ENCODE measurements at places on chromosomes 1 and 21.

GRCh38 chr1:86798608-86799291, 94.4 kb downstream of the SH3GLB1 start:
- DNase-seq, result no peak

DNA sequence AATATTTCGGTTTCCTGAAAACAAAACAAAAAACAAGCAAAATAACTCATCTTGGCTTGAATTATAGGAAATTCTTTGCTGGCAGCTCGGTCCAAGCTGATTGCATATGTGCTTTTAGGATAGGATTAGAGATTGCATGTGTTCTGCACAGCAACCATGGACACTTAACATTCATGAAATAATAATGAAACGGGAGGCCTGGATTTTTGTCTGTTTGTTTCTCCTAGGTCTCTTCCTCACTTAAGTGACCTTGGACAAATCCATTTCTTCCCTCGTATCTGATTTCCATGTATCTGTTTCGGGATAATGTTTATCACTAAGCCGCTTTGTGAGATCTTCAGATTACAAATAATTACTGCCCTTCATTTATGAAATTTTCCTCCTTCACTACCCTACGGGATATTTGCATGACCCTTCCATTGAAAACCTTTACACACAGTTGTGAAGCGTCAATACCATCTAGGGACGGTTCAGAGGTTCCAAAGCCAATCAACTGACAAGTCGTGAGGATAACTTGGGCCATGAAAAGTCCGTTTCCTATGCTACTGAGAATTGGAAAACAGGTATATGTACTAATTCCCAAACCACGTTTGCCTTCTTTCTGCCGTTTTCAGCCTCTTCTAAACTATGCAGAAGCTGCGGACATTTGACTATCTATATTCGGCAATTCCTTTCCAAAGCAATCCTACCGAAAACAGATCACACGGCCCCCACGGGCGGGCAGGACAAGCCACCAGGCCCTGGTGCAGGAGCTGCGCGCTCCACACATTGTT, 1.3 kb upstream of the H3-3A start:
- DNase-seq, result peak; percentile 82

GRCh38 chr1:245599371-245600174, 444.8 kb downstream of the KIF26B start:
- DNase-seq, result no peak

GRCh38 chr21:23960769-23961168, 1646.5 kb downstream of the MRPL39 start:
- DNase-seq, result no peak

GRCh38 chr1:155078469-155079209, at the start of gene EFNA3:
EFNA3 (plus strand) TSS chr1:155078837; CDS start chr1:155078942, 105 bp downstream.
- DNase-seq, result peak; percentile 91

DNA sequence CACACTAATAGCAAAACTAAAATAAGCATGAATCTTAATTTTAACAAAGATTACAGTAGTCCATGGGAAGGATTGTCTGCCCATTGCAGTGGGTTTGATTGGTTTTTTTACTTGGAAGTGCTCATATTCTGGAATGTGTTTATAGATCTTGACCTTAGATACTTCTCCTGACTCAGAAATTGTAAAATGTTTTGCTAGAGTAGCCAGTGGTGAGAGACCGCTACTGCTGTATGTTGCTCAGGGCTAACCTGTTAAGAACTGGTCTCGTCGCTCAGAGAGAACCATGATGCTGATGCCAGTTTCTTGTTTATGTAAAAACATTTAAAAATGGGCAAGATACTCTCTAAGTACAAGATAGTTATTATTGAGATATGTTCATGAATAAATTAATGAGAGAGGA, 99.9 kb downstream of the ROR1 start:
- DNase-seq, result no peak

DNA sequence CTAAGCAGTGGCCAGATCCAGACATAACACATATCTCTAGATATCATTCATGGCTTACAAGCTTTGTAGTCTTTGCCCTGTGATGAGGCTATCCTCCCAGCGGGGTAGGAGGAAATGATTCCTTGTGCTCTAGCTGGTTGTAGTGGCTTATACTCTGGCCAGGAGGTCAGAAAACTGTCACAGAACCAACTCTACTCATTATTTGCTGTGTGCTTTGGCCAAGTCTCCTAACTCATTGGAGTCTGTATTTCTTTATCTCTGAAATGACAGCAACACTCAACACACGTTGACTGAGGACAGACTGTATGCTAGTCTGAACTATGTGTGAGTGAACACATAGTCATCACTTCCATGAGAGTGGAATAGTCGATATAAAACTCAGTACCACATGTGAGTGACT, 116.7 kb upstream of the F3 start:
- no peak for DNase-seq

GRCh38 chr1:205375835-205376545, 19.3 kb upstream of the KLHDC8A start:
- DNase-seq, result peak; percentile 93

DNA sequence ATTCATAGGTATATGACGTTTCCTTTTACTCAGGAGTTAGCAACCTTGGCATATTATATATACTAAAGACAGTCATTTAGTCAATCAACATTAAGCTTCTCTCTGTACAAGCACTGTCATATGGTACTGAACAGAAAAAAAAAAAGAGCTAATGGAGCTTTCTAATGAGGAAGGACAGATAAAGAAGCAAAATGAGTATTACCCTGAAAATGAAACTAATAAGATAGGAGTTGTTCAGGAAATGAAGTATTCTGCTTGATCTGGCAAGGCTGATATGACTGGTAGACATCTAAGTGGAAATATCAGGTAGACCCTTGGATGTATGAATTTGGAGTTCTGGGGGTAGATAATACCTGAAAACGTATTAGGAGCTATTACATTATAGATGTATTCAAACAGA, 4.3 kb upstream of the IKBKE start:
- DNase-seq, result no peak

DNA sequence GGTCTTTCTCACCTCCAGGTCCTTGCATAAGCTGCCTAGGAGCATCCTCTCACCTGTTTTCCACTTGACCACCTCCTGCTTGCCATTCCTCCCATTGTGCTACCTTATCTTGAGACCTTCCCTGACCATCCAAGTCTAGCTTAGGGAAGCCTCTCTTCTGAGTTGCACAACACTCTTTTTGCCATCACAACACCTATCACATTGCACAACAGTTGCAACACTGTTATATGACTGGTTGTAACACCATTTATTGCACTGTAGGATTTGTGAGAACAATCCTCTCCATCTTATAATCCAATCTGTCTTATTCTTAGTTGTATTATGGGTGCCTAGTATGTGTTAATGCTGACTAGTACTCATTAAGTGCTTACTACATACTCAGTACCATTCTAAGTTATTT, 488.7 kb downstream of the OMA1 start:
- peak; percentile 39 for DNase-seq

- DNase-seq, result peak; percentile 95
These were observed 17.4 kb upstream of the CASZ1 start for GRCh38 chr1:10813799-10814198.

DNA sequence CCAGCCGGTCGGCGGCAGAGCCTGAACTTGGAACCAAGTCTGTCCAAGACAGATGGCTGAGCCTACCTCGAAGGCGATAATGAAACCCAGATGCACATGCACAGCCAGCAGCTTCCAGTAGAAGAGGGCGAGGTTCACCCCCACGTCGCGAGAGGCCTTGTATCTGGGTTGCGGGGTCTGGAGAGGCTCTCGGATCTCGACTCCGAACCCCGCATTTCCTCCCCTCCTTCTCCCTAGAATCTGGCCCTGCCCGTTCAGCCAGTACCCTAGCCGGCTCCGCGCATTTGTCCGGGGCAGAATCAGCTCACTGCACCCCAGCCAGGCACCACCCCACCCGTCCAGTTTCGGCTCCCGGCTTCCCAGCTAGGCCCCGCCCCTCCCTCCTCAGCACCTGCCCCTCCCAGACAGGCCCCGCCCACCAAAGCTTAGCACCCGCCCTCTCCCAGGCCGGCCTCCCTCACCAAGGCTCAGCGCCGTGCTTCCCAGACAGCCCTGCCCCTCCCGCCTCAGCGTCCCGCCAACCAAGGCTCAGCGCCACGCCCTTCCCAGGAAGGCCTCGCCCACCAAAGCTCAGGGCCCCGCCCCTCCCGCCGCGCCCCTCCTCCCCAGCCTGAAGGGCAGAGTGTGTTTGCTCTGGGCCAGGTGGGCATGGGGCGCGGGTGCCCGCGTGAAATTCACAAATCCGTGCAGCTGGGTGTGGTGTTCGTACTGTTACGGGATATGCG, 4.8 kb upstream of the ARHGEF19 start:
- DNase-seq, result peak; percentile 99

GRCh38 chr1:175704621-175705020, 38.8 kb downstream of the TNR start:
- DNase-seq, result no peak
